ENCODE measurements at places on chromosomes 16 and 17.

- peak; percentile 10 for DNase-seq
These were observed 56.4 kb downstream of the SLC6A2 start for GRCh38 chr16:55711959-55712876.

DNA sequence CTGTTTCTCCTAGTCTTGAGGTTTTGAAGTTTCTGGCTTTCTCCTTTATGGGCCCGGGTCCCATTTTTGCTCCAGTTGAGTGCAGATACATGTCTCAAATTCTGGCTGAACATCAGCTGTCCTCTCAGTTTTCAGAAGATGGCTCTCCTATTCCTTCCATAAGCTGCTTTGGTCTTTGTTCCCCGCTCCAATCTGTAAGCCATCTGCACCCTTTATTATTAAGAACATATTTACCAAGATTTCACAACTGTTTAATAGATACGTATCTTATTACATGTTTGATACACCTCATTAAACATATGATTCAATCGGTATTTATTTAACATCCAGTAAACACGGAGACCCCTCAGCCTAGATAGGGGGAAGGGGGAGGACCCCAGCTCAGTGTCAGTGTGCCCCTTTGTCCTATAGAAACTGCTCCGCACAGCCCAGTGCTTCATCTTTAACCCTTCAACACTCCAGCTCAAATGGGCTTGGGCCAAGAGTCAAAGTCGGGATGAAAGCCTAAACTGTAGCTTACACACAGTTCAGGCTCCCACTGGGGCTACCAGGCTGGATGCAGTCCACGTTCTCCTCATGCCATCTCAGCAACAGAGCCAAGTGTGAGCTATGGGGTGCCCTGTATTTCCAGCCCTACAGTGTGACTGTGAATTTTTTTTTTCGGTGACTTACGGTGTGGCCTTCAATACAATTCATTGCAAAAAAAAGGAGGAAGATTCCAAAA lies 166.0 kb upstream of the ZFHX3 start:
- DNase-seq = peak; percentile 12

GRCh38 chr16:8158051-8158450 lies 432.3 kb downstream of the TMEM114 start:
- DNase-seq = no peak

- no peak for DNase-seq
These were observed 27.9 kb downstream of the VAT1L start for GRCh38 chr16:77816293-77816692.

DNA sequence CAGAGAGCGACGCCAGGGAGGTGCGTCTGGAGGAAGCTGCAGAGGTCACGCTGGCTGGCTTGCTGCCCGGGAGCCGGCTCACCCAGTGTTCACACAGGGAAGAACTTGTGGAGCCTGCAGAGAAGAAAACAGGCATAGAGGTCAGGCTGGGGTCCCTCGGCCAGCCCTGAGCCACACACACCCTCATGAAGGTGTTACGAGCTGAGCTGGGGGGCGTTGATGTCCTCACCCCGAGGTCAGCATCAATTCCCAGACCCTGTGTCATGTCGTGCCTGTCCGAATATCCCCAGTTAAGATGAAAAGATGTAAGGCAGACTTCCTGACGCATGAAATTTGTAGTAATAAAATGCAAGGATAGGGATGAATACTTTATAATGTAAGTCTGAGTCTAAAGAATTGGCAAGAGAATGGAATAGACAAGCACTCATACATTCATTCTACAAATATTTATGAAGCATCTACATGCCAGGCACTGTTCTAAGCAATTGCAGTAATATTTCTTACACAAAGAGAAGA lies 77.1 kb downstream of the USP31 start:
- peak; percentile 58 for DNase-seq

DNA sequence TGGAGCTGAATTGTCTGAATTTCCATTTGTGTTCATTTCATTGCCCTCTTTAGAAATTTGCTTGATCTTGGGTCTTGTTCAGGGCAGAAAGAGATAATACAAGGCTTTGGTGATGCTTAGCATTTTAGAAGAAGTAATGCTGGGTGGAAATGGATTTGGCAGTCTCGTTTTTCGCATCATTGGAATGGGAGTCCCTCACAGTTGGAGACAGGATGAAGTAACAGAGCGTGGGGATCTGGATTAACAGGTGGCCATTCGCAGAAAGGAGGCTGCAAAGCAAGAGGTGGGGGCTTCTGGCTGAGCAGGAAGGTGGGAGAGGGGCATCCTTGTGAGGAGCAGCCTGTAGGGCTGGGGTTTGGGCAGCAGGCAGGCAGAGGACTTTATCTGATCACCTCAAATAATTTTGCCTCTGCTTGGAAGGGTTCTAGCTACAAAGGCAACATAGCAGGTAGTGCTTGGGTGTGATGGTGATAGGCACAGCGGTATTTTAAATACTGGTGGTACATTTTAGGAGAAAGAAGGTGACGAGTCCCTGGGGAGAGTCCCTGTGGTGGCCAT lies 17.0 kb downstream of the KSR1 start:
- no peak for DNase-seq

GRCh38 chr16:81665588-81665987 lies 113.5 kb upstream of the PLCG2 start:
- DNase-seq = no peak

GRCh38 chr17:50661795-50662391 lies 27.2 kb downstream of the ABCC3 start:
- peak; percentile 87 for DNase-seq

DNA sequence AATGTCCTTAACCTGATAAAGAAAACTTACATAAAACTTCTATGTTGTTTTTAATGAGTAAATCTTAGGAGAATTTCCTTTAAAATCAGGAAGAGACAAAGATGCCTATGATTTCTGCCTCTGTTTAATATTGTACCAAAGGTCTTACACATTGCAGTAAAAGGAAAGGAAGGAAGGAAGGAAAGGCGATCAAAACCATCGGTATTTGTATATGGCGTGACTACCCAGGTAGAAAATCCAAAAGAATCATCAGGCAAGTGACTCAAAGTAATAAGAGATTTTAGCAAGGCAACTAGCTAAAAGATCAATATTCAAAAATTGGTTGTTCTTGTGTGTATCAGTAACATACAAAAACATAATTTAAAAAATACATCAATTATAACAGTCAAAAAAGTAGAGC lies 3.5 kb downstream of the ICAM2 start:
- DNase-seq = no peak

GRCh38 chr16:49487746-49488145 lies 114.1 kb downstream of the C16orf78 start:
- DNase-seq = no peak

GRCh38 chr17:72556944-72557826 lies 436.4 kb downstream of the SOX9 start:
- DNase-seq = no peak

DNA sequence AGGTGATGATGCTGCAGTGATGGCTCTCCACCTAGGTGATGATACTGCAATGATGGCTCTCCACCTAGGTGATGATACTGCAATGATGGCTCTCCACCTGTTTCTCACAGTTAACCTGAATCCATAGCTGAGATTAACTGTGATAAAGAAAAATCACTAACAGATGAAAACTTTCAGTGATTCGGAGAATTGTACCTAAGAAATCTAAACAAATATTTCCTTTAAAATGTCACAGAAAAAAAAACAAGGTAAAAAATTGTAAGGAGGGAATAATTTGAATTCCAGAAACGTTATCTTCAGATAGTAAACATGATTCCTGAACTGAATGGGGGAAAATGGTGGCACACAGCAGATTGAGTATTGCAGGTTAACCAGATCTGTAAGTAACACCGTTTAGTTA lies 113.4 kb downstream of the MAP2K4 start:
- DNase-seq = no peak

DNA sequence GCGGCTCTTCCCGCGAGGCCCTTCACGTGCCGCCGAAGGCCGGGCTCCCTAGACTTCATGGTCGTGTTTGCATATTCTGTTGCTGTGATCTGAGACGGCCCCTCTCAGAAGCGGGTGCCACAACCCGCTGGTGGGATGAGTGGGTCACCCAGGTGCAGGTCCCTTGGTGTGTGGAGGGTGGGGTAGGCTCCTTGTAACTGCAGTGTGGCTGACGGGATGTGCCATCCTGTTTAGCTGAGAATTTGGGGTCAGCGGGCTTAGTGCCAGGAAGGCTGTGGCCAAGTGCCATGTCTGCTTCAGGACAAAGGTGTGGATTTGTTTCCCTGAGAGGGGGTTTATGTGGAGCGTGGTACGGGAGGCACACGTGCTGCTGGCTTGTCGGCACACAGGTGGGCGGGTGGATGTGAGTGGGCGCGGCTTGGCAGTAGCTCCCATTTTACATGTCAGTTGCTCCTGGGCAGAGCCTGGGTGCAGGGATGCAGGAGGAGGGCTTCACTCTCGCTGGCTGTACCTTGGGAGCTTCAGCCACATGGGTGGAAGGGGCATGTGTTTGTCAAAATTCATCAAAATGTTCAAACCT lies 9.2 kb upstream of the WFIKKN1 start:
- no peak for DNase-seq

- no peak for DNase-seq
These were observed 24.2 kb downstream of the CASKIN2 start for GRCh38 chr17:75490953-75491649.

DNA sequence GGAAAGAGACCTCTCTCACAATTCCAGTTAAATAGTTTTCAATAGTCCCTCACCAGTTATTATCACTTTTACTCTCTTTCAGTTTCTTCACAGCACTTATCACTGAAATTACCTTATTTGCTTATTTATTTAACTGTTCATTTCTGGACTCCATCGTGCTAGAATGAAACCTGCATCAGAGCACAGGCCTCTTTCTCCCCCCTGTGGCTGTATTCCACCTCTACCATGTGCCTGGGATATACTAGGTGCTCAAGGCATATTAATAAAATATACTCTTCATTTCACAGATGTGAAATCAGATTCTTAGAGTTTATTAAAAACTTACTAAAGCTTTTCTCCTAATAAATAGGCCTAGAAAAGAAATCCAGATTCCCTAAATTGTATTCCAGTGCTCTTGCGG lies 308.9 kb upstream of the MON1B start:
- DNase-seq = no peak

GRCh38 chr17:46202424-46202823 lies 9.2 kb upstream of the KANSL1 start:
- no peak for DNase-seq

- DNase-seq = no peak
These were observed 19.7 kb downstream of the NUP88 start for GRCh38 chr17:5399767-5400166.

DNA sequence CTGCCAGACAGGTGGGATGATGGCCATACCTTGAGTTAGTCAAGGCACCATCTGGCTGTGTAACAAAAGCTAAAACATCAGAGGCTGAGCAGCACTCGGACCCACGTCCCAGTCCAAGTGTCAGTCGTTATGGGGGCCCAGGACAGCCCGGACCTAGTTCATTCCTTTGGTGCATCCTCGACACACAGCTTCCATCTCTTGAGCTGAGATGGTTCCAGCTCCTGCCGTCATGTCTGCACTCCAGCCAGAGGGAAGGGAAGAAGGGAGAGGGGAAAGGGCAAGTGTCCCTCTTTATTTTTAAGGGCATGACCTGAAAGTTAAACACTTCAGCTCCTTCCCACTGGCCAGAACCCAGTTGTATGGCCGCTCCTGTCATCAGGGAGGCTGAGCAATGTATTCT lies 218.0 kb downstream of the SEC14L1 start:
- no peak for DNase-seq

DNA sequence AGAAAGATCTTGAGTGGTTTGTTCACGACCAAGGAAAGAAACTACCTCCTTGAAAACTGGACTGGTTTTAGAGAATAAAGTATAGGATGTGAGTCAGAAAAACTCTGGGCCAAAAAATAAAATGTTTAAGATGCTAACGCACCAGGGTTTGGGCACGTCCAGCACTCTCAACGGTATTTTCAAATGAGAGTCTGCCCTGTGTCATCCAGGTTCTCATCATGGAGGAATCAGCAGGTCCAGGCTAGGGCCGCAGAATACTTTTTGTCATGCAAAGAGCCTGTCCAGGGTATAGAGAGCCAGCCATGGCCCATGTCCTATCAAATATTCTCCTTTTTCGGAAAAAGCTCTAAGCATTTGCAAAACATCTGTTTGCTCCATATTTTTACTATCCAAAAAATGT lies 2.4 kb downstream of the NXN start:
- DNase-seq = no peak

DNA sequence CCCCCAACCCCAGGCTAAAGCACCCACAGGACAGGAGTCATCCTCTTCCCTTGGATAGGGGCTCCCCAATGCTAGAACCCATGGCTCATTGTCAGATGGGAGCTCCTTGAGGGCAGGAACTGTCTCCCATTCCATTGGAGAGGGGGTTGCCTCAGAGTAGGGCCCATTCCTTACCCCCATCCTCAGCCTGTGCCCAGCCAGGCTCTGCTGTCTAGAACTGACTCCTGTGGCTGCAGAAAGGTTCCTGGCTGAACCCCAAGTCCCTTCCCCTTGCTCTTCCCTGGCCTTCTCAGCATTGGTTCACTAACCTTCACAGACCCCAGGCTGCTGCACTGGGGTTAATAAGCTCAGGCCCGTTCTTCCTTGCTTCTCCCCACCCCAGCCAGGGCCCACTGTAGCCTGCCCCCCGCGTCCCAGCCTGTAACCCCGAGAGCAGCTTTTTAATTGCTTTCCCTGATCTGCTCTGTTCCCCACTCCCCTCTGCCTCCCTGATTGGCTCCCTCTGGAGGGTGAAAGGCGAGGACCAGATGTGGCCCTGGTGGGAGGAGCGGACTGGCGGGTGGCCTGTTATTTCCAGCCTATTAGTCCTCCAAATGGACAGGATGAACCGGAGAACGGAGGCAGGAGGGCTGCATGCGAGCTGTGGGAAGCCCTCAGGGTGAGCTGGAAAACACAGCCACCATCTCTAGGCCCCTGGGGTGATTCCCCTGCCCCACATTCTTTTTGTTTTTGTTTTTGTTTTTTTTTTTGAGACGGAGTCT lies 6.0 kb upstream of the GFAP start:
- DNase-seq = no peak

DNA sequence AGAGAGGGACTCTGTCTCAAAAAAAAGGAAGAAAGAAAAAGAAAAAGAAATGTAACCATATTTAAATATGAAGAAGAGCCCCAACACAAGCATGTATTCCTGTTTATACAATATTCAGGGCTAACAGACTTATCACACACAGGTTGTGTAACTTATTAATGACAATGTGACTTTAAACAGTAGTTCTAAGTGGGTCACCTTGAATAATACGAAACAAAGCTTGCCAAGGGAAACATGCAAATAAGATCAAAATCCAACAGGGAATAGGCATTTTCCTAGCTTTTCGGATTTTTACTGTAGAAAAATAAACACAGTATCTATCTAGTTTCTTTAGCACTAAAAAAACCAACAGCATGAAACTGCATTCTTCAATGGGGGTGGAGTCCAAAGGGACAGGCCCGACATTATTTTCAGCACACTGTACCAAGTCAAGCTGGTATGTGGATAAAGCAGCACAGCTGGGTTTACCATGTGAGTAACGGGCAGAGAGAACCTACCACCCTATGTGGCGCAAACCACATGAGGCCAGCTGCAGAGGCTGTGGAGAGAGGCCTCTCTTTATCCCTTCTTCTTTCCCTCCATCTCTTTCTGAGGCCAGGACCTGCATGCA lies 45.3 kb downstream of the TOM1L2 start:
- no peak for DNase-seq

All from GM04504 (cell line).